ENCODE measurements at places on chromosomes 3 and 15.
A peak's percentile ranks its signal among the peaks of the same experiment; 100 is the strongest.

DNA sequence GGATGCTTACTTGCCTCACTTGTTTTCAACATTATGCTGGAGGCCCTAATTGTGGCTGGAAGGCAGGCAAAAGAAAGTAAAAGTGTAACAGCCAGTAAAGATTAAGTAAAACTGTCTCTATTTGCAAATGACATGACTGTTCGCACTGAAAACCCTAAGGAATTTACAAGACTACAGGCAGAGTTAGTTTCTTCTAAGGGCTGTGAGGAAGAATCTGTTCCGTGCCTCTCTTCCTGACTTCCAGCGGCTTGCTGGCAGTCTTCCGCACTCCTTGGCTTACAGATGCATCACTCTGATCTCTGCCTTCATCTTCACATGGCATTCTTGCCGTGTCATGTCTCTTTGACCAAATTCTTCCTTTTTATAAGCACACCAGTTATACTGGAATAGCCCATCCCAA is 86.1 kb downstream of the DLG1 start:
- no peak for DNase-seq

DNA sequence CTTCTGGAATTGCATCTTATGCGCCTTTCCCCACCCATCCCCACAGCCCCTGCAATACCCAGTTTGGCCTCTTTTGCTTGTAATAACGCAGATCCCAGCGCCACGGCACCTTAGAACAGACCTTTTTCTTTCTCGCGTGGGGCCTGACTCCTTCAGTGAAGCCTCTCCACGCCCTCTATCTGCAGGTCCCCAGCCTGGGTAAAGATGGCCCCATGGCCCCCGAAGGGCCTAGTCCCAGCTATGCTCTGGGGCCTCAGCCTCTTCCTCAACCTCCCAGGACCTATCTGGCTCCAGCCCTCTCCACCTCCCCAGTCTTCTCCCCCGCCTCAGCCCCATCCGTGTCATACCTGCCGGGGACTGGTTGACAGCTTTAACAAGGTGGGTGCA is 594 bp downstream of the CRELD1 start:
- DNase-seq: no peak

DNA sequence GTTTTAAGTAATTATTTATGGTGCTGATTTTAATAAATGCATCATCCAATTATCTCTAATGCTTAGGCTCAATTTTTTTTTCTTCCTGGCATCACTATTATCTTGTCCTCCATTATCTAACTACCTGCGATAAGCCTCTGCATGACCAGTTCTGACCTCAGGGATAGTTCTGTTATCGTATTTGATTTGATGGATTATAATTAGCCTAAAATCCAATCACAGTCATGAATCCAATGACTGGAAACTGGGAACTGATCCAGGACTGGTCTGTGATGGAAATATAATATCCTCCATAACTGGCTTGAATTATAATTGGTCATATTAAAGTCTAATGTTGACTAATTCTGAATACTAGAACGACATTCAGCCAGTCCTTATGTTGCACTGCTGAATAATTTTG is 1.1 kb downstream of the MYH15 start:
- no peak for DNase-seq

DNA sequence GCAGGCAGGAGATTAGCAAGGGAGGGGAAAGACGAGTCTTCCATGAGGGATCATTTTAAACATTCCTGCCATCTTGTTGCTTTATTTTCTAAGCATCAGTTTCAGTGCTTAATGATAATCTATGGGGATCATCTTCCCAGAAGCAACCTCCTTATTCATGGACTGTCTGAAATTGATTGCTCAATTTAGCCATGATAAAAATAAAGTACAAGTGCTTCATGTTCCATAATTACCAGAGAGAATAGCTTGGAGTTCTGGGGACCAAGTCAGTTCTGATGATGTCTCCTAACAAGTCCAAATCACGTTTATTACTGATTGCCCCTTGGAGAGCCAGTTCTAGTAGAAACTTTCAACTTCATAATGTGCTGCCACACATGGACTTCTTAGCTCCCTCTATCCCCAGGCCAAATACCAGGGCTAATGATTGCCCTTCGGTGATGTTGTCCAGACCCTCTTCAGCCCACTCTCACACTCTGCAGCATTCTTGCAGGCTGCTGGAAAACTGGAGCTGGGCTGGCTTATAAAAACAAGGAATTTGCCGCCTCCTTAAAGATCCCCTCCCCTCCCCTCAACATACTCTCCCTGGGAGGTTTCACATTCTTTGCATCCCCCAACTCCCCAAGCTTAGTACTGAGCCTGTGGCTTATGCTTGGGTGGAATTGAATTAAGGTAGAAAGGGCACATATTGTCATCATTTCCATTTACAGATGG is 222.1 kb upstream of the ADAMTS9 start:
- no peak for DNase-seq

DNA sequence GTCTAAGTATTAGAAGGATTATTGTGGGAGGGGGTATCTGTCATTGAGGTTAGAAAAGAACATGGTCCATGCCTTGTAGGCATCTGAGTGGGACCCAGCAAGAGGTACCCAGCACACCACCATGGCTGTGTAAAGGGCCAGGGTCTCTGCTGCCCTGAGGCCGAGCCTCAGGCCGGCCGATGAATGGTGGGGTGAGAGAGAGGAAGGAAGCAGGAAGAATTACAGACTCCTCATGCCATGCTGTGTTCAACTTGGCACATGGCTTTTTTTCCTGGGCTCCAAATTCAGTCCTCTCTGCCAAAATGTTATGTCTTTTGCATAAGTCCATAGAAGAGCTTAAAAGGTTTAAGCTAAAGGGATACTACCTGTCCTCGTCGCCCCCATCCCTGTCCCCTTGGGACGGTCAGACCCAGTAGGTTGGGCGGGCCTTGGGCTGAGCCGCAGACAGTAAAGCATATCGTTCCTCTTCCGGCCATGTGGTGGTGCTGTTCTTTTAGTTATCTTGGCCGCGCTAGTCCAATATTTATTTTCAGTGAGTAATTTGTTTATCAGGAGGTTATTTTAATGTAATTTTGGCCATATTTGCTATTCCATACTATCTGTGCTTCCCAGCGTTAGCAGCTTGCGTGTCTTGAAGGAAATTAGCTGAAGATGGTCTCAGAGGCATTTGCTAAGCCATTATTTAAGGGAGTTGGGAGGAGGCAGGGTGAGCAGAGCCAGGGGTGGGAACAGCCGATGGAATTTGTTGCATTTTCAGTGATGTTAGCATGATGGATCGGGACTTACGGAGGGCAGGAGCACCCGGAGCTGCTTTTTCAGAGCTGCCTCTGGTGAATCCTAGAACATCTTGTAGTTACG is 152.4 kb downstream of the AGBL1 start:
- DNase-seq: peak; percentile 1

- DNase-seq: no peak
Measured at GRCh38 chr3:133937756-133938601, 42.3 kb upstream of the RAB6B start.

DNA sequence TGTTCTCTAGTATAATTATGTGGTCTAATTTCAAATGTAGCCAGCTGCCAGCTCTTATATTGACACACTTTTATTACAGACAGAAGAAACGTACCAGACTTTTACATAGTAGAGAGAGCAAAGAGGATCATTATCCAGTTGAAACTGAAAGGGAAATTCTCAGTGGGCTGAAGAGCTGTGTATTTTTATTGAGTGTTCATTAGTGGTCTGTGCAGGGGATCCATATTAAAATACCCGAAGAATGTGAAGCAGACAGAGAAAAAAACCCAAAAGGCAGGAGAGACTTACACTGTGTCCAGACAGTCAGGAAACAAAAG is 41.3 kb downstream of the MYRIP start:
- DNase-seq: no peak

GRCh38 chr15:92288755-92289154 is 104.9 kb upstream of the ST8SIA2 start:
- no peak for DNase-seq

DNA sequence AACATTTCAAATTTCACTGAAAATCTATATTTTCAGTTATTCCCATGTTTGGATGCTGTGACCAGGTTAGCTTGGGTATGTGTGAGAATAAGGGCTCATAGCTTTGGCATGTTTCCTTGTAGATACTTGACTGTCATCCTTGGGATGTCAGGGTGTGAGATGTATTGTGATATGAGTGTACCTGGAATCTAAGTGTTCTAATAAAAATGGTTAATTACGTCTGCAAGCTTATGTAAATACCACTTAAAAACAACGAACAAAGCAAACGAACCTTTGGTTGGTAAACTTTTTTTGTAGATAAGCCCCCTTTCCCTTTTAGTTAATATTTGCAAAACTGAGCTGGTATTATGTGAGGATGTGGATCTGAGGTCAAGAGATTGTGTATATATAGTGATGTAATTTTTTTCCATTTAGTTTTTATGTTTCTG is 63.5 kb downstream of the FNDC3B start:
- no peak for DNase-seq

GRCh38 chr3:10998542-10998941 is 6.0 kb downstream of the SLC6A1 start:
- DNase-seq: no peak

GRCh38 chr3:76300746-76301145 is 515.4 kb upstream of the ZNF717 start:
- DNase-seq: no peak

DNA sequence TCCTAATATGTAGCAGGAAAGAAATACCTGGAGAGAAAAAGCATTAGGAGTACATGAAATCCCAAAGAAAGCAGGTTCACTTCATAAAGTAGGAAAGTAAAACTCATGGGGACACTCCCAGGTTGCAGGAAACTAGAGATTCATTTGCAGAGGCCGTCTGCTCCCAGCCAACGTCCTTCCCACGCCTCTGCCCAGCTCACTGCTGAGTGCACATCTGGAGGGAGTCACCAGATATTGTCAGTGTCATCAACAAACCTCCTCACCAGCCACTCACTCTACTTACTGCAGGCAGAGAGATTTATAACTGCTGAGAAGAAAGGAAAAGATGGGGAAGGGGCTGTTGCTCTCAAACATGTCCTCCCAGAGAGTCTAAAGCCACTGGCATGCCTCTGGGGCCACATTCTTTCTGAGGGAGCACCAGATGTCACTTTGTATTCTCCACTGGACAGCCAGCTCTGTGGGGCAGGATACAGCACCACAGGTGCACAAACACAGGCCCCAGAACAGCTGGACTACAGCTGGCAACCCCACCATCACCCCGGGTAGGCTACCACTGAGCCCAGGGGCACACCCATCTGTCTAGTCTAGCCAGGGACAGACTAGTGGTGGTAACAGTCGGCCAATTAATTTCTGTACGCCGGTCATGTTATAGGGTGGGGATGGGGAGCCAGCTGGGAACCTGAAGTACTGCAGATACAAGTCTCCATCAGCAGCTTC is 64.5 kb downstream of the NPTN start:
- DNase-seq: no peak

DNA sequence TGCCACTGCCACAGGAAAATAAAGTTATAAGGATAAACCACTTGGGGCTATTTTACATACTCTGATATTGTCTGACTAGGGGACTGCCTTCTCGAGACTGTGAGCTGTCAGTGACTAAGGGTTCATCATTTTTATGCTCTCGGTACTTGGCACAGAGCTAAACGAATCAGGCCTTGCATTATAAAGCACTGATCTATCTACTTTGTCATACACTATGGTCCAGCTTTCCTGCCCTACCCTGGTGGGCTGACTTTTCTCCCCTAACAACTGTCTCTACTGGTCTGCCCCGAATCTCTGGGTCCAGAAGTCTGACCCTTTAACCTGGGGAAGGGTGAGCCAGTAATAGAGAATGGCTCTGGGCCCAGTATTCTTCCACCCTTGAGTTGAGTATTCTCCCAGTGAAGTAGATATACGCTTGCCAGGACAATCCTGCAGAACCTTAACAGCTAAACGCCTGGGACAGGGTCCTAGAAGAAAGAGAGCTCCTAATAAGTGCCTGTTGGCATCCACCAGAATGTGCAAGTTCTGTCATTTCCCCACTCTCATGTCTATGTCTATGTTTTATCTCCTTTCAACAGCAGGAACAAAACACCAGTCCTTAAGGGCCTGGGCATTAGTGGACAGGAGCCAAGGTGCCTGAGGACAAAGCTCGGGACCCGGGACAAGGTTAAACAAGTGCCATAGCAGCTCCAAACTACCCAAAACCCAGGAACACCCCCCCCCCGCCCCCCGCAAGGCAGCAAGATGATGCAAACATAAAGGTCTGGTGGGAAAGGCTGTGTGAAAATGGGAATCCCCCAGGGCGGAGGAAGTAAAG is 1.2 kb downstream of the LARP6 start:
- DNase-seq: no peak

DNA sequence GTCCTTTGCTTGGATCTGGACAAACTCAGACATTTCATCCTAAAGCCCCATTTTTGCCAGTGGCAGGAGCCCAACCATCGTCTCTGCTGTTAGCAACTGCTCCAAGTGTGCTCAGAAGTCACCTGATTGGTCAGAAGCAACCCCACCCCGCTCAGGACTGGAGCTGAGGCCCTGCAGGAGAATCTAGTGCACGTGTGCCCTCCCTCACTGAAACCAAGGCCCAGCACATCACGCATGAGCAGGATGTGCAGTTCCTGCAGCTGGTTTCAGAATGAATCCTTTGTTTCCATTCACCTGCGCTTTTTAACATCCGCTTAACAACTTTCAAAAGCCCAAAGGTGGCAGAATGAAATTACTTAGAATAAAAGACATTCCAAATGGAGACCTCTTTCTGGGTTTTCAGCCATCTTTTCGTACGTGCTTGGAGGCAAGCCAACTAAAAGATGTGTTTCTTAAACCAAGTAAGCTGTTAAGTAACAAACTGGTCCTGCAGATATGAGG is 81.2 kb downstream of the SRGAP3 start:
- DNase-seq: peak; percentile 34

Data from stimulated activated CD8-positive, alpha-beta memory T cell treated with anti-CD3 and anti-CD28 coated beads, Interleukin-4, amount 100 ng/mL, for 24 hours (primary cell).